ENCODE measurements at places on chromosomes 6 and 20.

DNA sequence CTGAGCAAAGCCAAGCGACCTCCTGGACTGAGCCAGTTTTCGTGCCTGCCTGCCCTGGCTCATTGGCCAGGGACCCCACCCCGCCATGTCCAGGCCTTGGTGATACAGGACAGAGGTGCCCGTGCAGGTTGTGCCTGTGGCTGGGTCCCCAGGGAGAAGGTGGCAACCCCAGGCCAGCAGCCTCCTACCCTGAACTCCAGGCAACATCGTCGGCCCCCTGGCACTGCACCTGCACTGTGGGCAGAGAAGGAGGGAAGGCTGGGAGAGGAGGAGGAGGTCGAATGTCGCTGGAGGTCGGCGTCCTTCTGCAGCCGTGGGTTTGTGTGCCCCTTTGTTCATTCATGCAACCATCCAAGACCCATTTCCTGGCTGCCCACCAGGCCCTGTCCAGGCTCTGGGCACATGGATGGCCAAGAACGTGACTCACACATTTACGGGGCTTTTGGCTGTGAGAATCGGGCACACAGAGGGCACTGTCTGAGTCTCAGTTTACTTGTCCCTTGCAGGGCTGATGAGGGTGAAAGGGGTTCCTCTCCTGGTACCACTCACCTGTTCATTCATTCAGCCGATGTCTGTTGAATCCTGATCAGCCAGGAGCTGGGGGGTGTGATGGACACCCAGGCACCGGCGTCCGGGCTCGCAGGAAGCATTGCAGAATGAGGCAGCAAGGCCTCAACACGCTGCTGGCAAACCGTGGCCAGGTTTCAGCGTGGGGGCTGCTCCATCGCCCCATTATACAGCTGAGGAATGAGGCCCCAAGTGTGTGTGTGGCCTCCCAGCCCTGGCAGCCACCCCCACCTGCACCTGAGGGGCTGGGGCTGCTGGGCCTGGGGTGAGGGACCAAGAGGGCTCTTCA, 2.3 kb upstream of the RBBP8NL start:
- no peak for DNase-seq

DNA sequence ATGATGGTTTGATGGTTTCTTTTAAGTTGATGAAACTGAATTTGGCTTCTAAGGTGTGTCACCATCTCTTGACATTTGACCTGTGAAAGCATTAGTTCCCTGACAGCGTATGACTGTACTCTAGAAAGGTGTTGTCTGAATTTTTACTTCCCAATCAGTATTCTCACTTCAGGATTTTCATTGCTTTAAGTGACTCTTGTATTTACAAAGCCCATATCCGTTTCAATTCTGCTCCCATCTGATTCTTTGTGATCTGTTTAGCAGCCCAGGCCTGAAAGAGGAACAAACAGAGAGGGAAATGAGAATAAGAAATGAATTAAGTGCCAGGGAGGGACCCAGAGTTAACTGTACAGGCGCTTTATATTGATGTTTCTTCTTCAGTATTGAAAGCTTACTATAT, 73.7 kb downstream of the FARS2 start:
- DNase-seq, result no peak

DNA sequence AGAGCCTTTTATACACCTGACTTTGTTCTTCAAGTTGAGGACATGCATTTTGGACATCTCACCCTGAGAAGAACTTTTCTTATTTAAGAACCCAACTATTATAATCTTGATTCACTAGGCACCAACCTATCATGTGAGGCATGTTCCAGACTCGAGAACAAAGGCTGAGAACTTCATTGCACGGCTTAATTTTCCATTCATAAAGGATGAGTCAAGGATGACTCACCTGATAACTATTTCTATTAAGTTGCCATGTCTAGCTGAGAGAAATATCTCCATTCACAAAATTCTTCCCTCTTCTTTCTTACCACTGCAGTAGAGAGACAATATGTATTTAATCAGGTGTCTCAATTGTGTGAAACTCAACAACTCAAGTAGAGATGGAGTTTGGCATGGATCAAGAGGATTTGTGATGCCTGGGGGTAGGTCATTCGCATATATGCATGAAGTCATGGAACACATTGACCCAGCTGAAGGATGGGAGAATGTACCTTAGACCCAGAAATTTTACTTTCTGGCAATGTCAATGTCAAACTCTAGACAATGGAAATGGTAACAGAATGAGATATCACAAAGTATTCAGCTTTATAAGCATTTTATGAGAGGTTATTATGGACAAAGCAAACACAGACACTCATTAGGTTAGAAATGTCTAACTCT, 208.7 kb upstream of the PRND start:
- no peak for DNase-seq

DNA sequence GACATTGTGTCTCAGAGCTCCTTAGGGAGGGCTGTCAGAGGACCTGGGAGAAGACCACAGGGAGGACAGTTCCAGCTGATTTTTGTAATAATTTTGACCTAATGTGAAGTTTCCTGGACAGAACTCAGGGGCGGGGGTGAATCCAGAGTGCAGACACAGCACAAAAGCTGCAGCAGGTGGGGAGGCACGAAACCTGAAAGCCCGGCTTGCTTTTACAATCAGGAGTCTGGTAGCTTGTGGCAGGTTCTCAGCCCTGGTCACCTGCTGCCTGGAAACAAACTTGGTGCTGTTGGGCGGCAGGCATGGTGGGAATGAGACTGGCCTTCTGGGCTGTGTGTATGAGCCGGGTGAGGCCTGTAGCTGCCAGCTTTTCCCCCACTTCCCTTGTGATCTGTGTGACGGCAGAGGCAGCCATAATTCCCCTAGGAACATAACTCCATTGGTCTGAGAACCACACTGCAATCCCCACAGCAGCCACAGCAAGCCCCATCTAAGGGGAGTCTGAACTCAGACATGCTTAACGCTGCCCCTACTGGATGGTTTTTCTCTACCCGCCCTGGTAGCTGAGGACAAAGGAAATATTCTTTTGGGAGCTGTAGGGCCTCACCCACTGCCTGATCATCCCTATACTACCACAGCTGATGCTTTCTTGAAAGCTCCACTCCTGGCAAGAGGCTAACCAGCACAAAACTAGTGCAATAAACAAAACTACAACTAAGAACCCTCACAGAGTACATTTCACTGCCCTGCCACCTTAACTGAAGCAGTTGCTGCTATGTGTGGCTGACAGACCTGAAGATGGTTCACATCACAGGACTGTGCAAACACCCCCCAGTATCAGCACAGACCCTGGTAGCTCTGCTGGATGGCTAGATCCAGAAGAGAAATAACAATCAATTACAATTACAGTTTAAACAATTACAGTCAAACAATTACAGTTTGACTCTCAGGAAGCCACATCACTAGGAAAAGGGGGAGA, 1055.1 kb upstream of the GJE1 start:
- peak; percentile 21 for DNase-seq

DNA sequence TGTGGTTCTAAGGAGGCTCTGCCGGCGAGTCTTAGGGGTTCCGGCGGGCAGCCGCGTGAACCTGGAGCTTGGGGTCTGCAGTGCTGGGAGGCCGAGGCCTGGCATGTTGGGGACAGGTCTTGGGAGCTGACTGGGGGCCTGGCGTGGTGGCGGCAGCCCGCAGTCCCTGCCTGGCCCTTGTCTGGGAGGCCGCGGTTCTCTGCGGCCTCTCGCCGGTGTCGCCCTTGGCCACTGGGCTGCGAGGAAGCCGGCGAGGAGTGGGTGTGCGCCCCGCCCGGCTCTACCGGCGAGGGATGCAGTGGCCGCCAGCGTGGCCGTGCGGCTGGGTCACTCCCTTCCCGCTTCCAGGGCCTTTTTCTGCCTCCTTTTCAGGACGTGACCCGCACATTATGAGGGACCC, 36.3 kb downstream of the IGF2R start:
- DNase-seq, result no peak

DNA sequence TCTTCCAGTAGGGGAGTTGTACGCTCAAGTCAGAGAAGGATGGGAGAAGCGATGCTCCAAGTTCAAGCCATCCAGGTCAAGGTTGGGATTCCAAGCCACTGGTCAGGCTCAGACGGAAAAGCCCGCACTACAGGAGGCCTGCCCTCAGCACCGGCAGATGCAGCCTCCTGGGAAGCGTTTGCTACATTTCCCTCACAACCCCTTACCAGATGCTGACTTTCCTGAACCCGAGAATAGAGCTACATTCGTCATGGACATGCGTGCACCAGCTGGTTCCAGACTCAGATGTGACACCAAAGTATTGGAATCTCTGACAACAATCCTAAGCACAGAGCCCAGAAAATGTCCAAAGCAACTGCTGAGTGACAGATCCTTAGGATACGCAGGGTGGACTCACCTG, 174.8 kb downstream of the SASH1 start:
- no peak for DNase-seq

DNA sequence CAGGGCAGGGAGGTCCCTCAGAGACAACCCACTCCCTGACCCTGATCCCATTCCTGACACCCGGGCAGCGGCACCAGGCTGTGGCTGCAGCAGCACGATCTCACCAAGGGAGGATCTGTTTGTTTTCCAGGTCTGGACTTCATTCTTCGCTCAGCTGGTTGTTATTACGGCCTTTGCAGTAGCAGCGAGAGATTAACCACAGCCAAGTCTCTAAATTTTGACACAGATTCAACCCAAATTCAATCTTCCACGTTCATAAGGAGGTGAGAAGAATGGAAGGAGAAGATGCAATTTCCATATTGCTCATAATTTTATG, 91.1 kb upstream of the THBS2 start:
- no peak for DNase-seq

DNA sequence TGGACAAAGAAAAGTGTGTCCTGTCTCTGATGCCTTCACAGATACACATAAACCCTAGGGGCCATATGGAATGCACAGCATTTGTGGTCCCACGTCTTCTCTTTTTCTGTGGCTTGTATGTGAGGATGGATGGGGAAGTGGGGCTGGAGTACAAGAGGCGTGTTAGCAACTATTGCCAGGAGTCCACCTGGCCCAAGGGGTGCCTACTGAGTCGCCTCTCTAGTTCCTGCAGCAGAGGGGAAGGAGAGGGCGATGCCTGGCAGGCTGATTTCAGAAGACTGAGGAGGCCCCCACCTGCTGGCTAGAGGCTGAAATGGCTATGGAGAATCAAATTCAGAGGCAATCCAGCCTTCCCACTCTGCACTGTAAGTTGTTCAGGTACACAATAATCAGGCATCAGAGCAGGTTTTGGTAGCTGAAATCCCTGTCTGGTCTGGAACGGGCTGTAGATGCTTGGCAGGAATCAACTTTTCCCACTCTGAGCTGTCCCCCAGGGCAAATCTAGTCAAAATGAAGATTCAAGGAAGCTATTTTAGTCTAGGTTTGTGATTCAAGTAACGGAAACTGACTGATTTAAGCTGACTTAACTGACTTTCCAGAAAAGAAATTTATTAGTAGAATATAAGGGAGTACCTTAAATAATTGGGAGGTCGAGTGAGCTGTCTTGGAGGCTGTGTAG, 14.9 kb upstream of the PPARD start:
- peak; percentile 81 for DNase-seq

- DNase-seq, result no peak
These were observed 141.5 kb downstream of the OR2B2 start for GRCh38 chr6:27770724-27771123.

DNA sequence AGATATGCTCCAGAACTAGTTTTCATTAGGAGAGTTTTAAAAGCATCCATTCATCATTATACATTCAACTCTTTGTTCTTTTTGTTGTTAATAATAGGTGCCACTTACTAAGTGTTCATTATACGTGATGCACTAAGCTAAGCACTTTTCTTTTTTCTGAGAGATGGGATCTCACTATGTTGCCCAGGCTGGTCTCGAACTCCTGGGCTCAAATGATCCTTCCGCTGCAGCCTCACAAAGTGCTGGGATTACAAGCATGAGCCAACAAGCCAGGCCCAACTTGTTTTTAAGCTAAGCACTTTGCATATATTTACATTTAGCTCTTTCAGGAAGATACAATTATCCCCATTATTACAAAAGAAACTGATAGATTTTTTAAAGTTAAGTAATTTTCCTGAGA, 5.7 kb upstream of the GFOD1 start:
- no peak for DNase-seq

- DNase-seq, result no peak
These were observed 198.6 kb downstream of the UST start for GRCh38 chr6:148945301-148946021.

GRCh38 chr20:1707588-1708449, 50.2 kb upstream of the SIRPG start:
- DNase-seq, result no peak

GRCh38 chr6:125312478-125312877, 10.7 kb upstream of the HDDC2 start:
- no peak for DNase-seq

DNA sequence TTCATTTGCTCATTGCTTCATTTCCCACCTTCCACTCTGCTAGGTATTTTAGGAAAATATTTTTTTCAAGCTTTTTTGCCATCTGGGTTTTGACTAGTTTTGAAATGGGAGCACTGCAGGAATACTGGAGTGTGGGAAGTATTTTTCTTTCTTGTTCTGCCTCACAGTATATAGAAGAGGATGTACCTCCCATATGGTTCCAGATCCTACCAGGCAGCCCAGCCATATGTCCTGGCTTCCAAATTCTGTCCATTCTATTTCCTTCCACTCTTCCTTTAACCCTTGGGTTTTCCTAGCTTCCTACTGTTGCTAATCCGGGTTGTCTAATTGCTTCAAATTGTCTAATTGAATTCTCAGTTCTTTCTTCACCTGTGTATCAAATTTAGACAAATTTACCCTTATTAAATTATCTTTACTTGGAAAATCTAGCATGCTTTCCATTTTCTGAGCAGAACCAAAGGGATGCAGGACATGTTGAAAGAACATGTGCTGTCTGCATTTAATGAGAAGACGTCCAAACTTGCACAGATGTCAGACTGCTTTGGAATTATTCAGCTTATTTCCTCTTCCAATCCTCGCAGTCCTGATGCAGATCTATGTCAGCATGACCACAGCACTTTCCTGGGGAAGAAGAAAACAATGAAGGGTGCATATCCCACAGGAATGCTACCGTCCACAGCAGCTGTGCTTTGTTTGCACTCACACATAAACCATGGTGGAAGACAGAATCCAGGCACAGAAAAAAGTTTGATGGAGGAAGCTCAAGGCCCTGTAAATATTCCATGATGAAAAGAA, 1273.9 kb upstream of the MAP3K7 start:
- DNase-seq, result no peak

DNA sequence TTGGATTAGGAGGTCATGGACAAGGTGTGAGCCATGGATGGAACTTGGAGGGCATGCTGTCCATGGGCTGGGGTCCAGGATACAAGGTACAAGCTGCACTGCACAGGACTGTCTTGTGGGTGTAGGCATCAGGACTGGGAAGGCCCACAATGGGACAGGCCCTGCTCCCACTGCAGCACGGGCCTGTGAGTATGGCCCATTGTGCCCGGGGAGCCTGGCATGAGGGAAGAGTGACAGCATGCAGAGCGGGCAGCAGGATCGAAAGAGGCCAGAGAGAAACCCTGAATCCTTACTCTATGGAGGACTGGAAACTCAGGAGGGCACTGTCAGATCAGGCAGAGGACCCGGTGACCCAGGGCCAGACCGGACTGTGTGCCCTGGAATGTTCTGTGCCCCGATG, 211.3 kb downstream of the PREX1 start:
- DNase-seq, result no peak
